ENCODE measurements at places on chromosomes 7 and 10. TPM values are rescaled to one million over a fixed set of nuclear protein-coding genes. Genes with fewer than 3 reads are reported as not detected.

The ZPBP gene
- not detected for polyA plus RNA-seq

GRCh38 chr10:117457932-117458331, 82.7 kb upstream of the PDZD8 start:
- H3K4me1 ChIP-seq: no peaks in the 10 kb centered on the region
- no peaks in the 10 kb centered on the region for H3K36me3 ChIP-seq
- H3K27ac ChIP-seq: no peak overlapping the region
- H3K4me3 ChIP-seq: no peak overlapping the region
- no peak for DNase-seq

- no peak overlapping the region for H3K4me3 ChIP-seq
- no peak for DNase-seq
- H3K27me3 ChIP-seq: no peaks in the 10 kb centered on the region
- no peaks in the 10 kb centered on the region for H3K36me3 ChIP-seq
Measured at GRCh38 chr7:45174966-45175765, 17.6 kb downstream of the RAMP3 start.

DNA sequence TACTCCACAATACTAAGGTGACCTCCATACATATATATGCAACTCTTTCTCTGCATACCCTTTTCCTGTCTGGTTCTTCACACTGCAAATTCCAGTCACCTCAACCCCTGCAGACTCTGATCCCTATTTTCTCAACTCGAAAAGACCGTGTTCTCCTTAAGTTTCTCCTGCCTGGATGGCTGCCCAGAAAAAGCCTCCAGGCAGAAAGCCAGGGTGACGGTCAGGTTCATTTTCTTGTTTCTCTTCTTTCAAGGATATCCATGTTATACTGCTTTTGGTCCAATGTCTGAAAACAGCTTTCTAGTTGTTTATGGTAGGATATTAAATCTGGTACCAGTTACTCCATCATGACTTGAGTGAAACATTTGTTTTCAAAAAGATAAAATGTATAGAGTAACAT, 267.8 kb upstream of the MYO3A start:
- H3K4me1 ChIP-seq: no peaks in the 10 kb centered on the region
- H3K27me3 ChIP-seq: no peaks in the 10 kb centered on the region
- no peaks in the 10 kb centered on the region for H3K36me3 ChIP-seq
- H3K27ac ChIP-seq: no peak overlapping the region
- no peak for DNase-seq
- H3K4me3 ChIP-seq: no peak overlapping the region

The VSTM2A gene
- polyA plus RNA-seq: 0.01 TPM

GRCh38 chr10:118955531-118955930, 74.0 kb upstream of the NANOS1 start:
- DNase-seq: no peak
- H3K27me3 ChIP-seq: no peaks in the 10 kb centered on the region
- peaks cover 24% of the 10 kb centered on the region for H3K4me1 ChIP-seq
- no peak overlapping the region for H3K27ac ChIP-seq
- H3K36me3 ChIP-seq: no peaks in the 10 kb centered on the region
- no peak overlapping the region for H3K4me3 ChIP-seq

GRCh38 chr10:486666-487322, 202.7 kb downstream of the DIP2C start:
- peak; percentile 51 for DNase-seq
- no peaks in the 10 kb centered on the region for H3K27me3 ChIP-seq
- peak overlapping the region; percentile 15 for H3K27ac ChIP-seq
- no peak overlapping the region for H3K4me3 ChIP-seq
